Uterus (tissue), 4 donors: ENCODE measurements at places on chromosomes 2 and 18. TPM values are rescaled to one million over a fixed set of nuclear protein-coding genes. Genes with fewer than 3 reads are reported as not detected.

Gene FOXD4L1
- total RNA-seq = not detected

Gene KCNE4
- 38.4 TPM for total RNA-seq

Gene DOK6
- 0.26 TPM for total RNA-seq

Gene MPV17
- 56.2 TPM for total RNA-seq

Gene VAMP8
- total RNA-seq = 12.3 TPM

Gene IL1B
- total RNA-seq = not detected

Gene CENPA
- total RNA-seq = 2.8 TPM

Gene PAX3
- total RNA-seq = not detected
